ENCODE measurements at places on chromosomes 13 and 19.

DNA sequence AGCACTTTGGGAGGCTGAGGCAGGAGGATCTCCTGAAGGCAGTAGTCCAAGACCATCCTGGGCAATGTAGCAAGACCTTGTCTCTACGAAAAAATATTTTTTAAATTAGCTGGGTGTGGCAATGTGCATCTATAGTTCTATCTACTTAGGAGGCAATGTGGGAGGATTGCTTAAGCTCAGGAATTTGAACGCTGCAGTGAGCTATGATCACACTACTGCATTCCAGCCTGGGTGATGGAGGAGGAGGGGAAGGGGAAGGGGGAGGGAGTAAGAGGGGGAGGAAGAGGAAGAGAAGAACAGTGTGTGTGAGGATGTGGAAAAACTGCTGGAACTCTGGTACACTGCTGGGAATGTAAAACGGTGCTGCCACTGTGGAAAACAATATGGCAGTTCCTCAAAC lies 9.2 kb upstream of the CLIP3 start:
- DNase-seq: no peak

GRCh38 chr13:35649162-35649561 lies 172.7 kb upstream of the MAB21L1 start:
- DNase-seq: peak; percentile 26

DNA sequence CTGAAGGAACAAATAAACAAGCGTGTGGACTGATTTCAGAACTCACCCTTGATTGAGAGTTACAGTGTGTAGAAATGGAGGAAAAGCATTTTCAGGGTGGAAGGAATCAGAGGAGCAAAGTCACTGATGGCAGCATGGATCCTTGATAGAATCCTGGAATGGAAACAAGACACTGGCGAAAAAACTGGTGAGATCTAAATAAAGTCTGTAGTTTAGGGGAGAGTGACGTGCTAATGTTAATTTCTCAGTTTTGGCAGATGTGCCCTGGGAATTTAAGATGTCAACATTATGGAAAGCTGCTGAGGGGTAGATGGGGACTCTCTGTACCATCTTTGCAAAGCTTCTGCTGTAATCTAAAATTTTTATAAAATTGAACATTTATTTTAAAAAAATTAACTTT lies 378.0 kb downstream of the UQCRFS1 start:
- no peak for DNase-seq

DNA sequence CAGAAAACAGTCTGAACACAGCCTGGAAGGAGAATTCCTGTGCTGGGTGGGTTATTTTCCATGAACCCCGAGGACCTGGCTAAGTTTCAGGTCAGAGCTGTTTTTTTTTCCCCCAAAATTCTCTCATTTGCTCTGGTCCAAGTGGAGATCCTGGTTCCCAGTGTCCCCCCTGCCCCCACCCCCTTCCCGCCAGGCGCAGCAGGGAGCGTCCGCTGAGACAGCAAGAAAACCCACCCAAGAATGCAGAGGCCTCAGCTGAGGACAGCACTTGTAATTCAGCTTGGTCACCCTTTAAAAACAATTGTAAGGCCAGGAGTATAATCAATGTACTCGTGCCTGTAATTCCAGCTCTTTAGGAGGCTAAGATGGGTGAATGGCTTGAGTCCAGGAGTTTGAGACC lies 11.4 kb upstream of the TSPAN16 start:
- no peak for DNase-seq

DNA sequence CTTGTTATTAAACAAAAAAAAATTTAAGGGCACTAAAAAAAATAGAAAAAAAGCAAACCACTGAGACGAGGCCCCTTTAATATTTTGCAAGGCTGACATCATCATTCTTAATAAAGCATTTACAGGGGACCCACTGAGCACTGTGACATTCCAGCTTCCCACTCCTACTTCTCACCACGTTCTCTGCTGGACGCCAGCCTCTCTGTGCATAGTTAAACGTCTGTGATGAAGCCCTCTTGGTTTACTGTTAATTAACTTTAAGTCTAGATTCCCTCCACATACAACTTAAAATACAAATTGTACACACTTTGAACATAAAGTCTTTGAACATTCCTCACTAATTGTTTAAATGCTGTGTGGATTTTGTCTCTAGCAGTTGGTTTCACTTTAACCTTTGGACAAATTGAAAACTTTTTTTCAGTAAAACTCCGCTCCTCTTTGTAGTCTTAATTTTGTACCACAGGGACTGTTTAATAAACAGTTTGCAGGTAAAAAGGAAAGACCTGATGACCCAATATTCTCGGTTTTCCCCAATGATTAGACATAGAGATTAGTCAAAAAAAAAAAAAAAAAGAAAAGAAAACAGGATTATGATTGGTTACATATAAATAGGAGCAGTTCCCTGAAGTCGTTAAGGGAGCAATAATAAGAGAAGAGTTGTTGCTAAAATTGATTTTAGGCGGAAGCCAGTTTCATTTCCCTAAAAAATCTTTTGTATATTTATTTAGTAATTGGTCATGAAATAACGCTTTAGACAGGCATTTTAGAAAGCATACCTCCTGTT lies 219.8 kb downstream of the MZT1 start:
- no peak for DNase-seq

DNA sequence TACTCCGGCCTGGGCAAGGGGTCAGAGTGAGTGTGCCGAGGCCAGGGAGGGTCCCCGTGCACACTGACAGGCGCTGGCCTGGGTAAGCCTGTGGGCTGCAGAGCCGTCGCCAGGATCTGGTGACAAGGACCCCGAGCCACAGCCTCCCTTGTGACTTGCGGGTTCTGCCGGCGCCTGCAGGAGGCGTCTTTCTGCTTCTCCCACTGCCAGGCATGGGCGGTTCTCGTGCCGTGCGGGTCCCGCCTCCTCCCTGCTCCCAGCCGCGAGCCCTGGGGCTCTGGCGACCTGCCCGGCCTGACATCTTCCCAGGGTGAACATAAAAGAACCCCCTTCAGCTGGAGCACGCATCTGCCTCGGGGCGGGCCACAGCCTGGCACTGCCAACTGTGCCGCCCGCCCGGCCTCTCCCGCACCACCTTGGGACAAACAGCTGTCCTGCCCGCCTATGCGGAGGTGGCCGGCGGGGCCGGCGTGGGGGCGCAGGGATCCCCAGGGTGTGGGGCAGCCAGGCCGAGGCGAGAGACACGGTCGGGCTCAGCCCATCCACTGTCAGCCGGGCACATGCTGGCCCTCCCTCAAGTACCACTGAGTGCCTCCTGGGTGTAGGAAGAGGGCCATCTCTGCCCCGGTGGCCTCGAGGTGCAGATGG lies 1.5 kb upstream of the HCN2 start:
- DNase-seq: peak; percentile 76

GRCh38 chr13:90233933-90234672 lies 1113.4 kb upstream of the MIR17HG start:
- DNase-seq: no peak

DNA sequence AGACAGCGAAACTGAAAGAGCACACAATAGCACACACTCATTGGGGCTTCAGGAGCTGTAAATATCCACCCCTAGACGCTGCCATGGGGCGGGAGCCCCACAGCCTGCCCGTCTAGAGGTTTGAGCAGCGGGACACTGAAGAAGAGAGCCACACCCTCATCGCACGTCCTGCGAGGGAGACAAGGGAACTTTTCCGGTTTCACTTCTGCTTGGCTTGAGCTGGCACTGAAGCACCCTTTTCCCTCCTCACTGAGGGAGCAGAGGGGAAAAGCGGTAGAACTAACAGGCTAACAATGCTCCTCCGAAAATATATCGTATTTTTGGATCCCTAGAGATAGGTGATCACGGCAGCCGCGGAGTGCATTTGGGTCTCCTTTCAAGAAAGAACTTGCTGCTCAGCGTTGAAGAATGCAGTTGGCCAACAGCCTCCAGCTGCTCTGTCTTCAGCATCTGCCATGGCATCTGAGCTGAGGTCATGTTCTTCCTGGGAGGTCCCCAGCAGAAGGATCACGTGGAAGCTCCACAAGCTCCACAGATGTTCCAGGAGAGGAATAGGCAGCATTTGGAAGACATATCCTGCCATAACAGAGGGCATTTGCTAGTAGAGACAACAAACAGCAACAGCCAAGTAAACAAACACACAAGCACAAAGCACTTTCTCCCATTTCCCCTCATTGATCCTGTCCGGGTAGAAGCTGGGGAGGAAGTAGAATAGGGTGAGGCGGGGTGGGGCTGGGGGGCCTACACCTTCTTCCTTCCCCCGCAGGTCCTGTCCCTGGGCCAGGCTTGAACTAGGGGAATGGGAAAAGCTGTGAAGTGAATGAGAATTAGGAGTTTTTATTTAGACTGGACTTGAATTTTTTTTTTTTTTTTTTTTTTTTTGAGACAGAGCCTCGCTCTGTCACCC lies 44.8 kb upstream of the ALOX5AP start:
- peak; percentile 89 for DNase-seq

- DNase-seq: peak; percentile 90
Observed at GRCh38 chr13:54029720-54030119, 1001.1 kb downstream of the OLFM4 start.

GRCh38 chr13:30685320-30685859 lies 50.0 kb upstream of the ALOX5AP start:
- no peak for DNase-seq

DNA sequence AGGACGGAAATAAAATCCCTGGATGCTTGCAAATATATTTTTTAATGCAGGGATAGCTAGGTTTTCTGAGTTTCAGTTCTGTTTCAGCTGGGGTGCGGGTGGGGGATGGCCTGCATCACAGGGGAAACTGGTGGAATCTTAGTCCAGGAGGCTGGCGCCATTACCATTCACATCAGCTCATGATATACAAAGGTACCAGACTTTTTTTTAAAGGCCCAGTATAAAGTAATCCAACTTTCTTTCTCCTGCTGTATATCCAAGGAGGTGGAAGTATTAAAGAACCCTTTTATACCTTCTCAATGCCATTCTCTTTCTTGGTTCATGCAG lies 343.8 kb downstream of the KCNRG start:
- DNase-seq: no peak

DNA sequence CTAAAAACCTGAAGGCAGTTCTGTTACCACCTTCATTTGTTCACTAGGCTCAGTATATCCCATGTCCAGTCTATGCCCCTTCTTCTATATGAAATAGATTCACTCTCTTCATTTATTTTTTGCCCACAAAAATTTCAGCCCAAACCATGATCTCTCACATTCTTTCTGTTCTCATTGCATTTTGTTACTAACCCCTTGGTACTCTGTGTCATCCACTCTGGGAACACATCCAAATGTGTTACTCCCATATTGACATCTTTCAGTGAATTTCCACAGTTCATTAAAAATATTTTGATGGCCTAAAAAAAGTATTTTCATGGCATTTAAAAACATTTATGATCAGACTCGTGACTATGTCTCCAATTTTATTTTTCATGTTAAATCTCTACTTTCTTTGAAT lies 378.9 kb downstream of the SLITRK1 start:
- DNase-seq: no peak

GRCh38 chr19:50626795-50627194 lies 12.9 kb downstream of the SYT3 start:
- DNase-seq: no peak

DNA sequence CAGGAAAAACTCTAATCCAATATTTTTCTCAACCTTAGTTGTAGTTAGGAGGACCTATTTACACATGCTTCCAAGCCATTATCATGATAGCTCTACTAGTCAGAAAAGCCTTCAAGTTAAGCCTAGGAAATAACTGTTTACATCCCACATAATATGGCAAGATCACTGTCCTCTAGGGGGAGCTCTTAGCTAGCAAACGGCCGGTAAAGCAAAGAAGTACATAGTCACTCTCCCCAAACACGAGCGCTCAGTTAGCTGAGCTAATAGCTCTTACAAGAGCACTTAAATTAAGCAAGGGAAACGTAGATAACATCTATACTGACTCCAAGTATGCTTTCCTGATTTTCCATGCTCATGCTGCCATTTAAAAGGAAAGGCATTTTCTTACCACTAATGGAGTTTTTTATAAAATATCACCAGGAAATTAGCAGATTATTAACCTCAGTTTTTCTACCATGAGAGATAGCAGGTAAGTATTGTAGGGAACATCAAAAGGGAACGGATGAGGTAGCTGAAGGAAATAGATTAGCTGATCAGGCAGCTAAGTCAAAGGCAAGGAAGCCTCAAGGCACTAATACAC lies 100.6 kb upstream of the PABPC3 start:
- DNase-seq: peak; percentile 85

GRCh38 chr13:94712812-94713560 lies 641 bp upstream of the SOX21 start:
- DNase-seq: no peak

- DNase-seq: no peak
Observed at GRCh38 chr19:35345671-35346111, 2.0 kb upstream of the FFAR1 start.

DNA sequence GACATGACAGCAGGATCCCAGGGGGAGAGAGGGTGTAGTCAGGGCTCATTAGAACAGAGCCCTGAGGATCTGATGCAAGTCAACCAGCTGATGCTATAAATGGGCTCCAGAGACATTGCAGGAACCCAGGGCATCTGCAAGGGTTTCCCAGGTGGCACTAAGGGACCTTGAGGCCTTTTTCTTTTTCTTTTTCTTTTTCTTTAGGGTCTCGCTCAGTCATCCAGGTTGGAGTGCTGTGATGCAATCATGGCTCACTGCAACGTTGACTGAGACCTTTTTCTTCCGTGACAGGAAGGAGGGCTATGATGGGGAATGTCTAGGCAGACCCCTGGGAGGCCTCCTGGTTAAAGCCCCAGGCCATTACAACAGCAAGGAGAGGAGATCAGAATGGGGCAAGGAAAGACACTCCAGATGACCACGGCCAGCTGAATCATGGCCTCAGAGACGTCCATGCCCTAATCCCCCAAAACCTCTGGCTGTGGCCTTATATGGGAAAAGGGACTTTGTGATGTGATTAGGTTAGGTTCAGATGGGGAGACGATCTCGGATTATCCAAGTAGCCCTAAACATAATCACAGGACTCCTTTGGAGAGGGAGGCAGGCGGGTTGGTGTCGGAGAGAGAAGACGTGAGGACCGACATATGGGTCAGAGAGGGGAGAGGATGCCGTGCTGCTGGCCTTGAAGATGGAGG lies 4.5 kb upstream of the FCGRT start:
- no peak for DNase-seq

DNA sequence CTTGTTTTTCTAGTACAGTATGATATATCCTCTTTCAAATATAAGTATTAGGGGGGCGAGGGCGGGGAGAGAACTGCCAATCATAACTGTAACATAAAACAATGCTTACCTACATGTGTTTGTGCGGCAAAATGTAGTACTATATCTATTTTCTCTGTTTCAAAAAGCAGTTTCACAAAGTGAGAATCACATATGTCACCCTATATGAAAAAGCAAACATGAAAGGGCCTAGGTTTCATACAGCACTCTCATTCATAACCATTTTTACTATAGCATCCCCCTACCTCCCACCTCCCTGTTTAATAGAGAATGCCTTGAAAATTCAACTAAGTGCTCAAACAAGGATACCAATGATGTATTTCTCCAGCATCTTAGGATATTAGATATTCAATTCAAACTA lies 5.2 kb downstream of the TGDS start:
- no peak for DNase-seq

GRCh38 chr13:43551897-43552456 lies 234.8 kb downstream of the ENOX1 start:
- no peak for DNase-seq

- DNase-seq: no peak
Observed at GRCh38 chr13:93959796-93960533, 519.5 kb downstream of the DCT start.

- no peak for DNase-seq
Observed at GRCh38 chr19:38978326-38978689, 2.8 kb upstream of the FBXO17 start.

All from AML-193 (cell line).